ENCODE measurements at places on chromosomes 13 and 19.

DNA sequence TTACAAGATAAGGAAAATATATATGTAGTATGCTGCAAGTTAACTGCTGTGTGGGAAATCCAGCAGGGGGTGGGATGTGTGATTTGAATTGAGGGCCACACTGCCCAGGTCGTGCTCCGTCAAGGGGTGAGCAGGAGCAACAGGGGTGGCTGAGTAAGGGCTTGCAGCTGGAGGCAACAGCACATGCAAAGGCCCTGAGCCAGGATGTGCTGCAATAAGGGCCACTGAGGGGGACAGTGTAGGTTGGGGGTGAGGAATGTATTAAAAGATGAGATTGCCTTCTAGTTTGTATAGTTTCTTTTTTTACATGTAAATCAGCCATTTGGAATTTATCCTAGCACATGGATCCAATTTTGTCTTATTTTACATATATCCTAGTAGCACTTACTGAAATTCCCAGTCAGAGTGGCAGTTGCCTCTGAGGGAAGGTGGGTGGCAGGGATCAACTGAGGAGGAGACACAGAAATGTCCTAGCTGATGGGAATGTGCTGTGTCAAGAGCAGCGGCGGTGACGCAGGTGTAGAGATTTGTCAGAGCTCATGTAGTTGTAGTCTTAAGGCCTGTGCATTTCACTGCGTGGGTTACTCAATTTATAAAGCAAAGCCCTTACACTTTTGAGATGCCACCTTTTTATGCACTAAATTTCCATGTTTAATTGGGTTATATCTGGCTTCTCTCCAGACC lies 5.4 kb upstream of the RBM42 start:
- no peak for DNase-seq

- DNase-seq: no peak
These were observed 148.9 kb downstream of the ZNF737 start for GRCh38 chr19:20416661-20417060.

DNA sequence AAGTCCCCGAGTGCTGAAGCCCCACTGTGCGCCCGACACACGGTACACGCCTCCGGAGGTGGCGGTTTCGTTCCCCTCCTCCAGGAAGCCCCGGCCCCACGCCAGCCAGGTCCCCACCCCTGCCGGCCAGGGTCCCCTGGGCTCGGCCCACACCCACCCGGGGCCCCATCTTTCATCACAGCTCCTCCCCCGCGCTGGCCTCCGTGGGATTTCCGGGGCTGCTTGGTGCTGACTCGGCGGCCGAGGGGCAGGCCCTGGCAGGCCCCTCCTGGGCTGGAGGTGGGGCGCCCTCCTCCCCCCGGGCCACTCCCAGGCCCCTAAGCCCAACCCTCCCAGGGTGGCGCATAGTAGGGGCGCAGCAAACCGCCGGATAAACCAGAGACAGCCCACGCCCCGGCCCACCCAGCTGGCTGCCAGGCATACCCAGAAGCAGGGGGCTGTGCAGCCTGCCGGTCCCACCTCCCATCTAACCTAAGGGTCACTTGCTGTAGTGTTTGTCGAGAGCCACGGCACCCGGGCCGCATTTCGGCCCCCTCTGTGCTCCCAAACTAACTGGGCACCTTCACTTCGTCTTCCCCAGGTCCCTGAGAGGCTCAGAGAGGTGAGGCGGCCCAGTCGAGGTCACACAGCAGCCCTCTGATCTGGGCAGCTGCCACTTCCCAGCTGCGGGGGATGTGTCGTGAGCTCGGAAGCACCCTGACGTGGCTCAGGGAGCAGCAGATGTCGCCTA lies 6.6 kb downstream of the ZBTB7A start:
- DNase-seq: no peak

GRCh38 chr13:79679334-79679733 lies 198.4 kb downstream of the NDFIP2 start:
- DNase-seq: peak; percentile 29

GRCh38 chr19:7976461-7976860 lies 29.0 kb downstream of the ELAVL1 start:
- DNase-seq: no peak

GRCh38 chr19:39139305-39139874 lies 13.8 kb downstream of the PAK4 start:
- no peak for DNase-seq

- no peak for DNase-seq
These were observed 129.1 kb upstream of the SOX1 start for GRCh38 chr13:111937777-111938311.

DNA sequence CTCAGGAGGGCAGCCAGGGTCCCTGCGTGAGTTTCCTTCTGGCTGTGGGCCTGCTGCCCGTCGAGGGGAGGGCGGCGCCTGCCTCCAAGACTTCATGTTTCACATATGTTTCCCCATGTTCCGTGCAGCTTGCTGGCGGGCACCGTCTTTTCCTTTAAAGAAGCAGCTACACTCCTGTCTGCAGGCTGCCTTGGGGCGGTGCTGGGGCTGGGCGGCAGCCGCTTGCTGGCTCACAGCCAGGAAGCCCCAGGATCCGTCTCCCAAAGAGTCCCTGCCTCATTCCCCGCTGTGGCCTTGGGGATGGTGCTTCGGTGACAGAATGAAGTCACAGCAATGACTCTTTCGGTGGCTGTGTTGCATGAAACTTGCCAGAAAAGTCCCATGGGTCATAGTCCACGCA lies 24.9 kb downstream of the PIAS4 start:
- DNase-seq: no peak

- DNase-seq: no peak
These were observed 439 bp downstream of the DZIP1 start for GRCh38 chr13:95643936-95644598.

- no peak for DNase-seq
These were observed 41.8 kb downstream of the IRS2 start for GRCh38 chr13:109744512-109745051.

DNA sequence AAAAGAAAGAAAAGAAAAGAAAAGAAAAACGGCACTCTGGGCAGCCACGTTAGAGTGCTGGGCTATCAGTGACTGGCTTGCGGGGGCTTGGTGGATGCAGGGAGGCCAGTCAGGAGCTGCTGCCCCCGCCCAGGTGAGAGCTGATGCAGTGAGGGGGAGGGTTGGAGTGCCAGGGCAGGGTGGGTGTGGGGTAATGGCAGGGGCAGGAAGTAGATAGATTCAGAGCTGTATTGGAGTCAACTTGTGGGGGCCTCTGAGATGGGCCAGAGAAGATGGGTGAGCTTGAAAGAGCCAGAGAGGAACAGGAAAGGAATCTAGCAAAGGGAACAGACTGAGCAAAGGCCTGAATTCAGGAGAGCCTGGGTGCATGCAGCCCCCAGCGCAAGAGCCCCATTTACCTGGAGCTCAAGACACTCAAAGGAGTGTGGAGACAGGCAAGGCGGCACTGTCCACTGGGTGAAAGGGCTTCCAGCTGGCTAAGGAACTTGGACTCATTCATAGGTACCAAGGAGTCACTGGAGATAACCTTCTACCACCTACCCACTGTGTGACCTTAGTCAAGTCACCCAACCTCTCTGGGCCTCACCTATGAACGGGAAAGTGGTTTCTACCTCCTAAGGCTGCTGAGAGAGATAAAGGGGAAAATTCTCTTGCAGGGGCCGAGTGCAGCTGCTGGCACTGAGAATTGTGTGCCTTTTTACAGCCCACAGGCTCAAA lies 20.2 kb downstream of the VSTM2B start:
- DNase-seq: no peak

- DNase-seq: no peak
These were observed 2.7 kb downstream of the ACTL9 start for GRCh38 chr19:8695911-8696310.

GRCh38 chr19:30214651-30215051 lies 157.5 kb upstream of the ZNF536 start:
- DNase-seq: no peak

GRCh38 chr13:28412981-28413380 lies 81.9 kb downstream of the FLT1 start:
- no peak for DNase-seq

GRCh38 chr19:47020992-47021496 lies 1.4 kb downstream of the NPAS1 start:
- DNase-seq: no peak

GRCh38 chr13:20993661-20994440 lies 67.5 kb downstream of the LATS2 start:
- DNase-seq: no peak

- no peak for DNase-seq
These were observed 11.3 kb downstream of the RGCC start for GRCh38 chr13:41468631-41469030.

DNA sequence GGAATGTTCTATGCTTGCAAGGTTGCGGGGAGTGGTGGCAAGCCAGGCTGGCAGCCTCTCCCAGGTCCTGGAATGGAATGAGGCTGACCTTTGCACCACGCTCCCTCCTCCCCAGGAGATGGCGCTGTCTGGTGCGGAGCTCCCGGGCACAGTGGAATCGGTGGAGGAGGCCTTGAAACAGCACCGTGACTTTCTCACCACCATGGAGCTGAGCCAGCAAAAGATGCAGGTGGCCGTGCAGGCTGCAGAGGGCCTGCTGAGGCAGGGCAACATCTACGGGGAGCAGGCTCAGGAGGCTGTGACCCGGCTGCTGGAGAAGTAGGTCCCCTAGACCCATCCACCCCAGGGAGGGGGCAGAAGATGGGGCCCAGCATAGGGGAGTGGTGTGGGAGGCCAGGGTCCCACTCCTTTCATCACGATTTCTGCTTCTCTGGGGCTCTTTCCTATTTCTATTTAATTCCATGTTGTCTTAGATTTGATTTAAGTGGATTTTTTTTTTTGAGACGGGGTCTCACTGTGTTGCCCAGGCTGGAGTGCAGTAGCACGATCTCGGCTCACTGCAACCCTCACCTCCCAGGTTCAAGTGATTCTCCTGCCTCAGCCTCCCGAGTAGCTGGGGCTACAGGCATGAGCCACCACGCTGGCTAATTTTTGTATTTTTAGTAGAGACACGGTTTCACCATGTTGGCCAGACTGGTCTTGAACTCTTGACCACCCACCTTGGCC lies 53.2 kb upstream of the SHKBP1 start:
- no peak for DNase-seq

DNA sequence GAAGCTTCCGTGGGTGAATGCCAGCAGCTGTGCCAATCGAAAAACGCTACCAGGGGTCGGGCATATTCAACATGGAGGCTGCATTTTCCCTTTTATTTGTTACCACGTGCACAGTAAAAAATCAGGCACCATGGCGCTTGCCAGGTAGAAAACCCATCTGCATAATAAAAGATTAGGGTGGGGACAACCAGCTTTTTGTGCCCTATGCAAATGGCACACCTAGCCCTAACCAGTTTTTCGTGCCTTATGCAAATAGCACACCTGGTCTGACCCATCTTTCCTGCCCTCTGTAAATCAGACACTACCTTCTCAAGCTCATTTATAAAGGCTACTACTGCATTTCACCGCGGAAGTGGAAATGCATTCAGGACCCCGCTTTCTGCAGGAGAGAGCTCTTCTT lies 62.1 kb upstream of the FREM2 start:
- DNase-seq: no peak

- no peak for DNase-seq
These were observed 5.7 kb downstream of the ZNF431 start for GRCh38 chr19:21147540-21147939.

DNA sequence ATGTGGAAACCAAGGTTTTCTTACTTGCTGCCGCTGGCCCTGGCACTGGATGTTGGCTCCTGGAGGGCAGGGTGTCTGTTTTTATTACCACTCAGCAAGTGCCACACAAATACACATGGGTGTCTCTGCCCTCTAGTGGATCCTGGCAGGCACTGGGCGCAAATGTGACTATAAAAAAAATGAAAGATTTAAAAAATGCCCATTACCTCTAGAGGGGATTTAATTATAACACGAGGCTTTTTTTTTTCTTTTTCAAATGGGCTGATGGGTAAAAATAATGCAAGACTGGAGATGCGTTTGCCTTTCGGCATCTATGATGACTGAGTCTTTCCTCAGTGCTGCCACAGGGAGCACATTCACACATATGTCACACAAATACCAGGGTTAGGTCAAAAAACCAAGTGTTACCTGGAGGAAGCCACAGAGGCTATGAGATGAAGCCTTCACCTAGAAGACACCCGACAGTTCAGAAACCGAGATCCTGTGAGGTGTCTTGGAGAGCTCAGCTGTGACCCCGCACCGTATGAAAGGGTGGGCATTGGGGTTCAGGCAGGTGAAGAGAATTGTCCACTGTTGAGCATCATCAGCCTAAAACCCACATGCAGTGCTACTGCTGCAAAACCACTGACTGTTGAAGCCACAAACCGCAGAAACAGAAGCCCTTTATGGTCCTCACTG lies 25.7 kb downstream of the CHAMP1 start:
- no peak for DNase-seq

GRCh38 chr19:48473161-48473966 lies 4.2 kb downstream of the CYTH2 start:
- DNase-seq: no peak

GRCh38 chr13:109209526-109209925 lies 576.9 kb downstream of the IRS2 start:
- no peak for DNase-seq

DNA sequence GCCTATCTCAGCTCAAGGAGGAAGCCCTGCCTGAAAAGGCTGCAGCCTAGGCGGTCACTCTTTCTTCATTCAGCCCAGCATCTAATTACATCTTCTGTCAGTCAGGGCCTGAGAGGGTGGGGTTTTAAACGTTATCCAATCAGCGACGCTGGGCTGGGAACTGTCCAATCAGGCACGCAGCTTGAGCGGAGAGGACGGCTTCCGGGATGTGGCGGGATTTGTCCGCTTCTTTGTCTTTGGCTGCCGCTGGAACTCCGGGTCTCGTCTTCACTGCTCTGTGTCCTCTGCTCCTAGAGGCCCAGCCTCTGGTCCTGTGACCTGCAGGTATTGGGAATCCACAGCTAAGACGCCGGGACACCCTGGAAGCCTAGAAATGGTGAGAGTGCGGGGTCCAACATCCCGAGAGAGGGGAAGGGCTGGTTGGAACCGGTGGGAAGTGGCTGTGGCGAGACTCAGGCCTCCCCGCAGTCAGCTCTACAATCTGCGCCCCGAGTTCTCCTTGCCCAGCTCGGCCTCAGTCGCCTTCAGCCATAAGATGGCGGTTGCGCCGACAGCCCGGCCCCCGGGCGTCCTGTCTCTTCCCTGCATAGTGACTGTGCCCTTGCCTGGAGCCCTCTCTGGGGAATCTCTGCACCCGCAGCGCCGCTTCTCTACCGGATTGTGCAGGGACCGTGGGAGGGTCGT lies at the start of gene ZNF738:
ZNF738 (plus strand) TSS at position 233 of the 684 bp plus-strand sequence; CDS start at position 374, 141 bp downstream.
- DNase-seq: peak; percentile 75

DNA sequence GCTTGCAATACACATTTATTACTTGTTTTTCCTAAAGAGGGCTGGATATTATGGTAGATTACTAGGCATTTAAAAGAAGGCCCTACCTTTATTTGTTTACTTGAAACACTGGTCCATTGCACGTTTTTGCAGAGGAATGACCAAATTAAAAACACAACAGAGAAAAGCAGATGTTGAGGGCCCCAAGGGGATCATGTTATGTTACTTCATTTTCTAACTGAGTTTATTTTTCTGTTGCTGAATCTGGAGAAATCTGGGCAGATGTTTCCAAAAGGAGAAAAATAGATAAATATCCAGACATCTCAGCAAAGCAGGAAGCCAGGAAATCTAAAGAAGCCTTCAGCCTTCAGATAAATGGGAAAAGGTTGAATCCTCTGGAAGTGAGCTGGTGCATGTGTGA lies 353.0 kb downstream of the NDFIP2 start:
- no peak for DNase-seq

GRCh38 chr19:47755762-47756626 lies 10.6 kb downstream of the NOP53 start:
- DNase-seq: no peak

- no peak for DNase-seq
These were observed 302.8 kb downstream of the MYO16 start for GRCh38 chr13:108932196-108932595.

- DNase-seq: no peak
These were observed 146.8 kb downstream of the FOXO1 start for GRCh38 chr13:40519637-40520036.

- DNase-seq: no peak
These were observed 30.0 kb downstream of the CSNK1G2 start for GRCh38 chr19:1970806-1971502.
